ENCODE measurements at places on chromosomes 13 and 19. TPM values are rescaled to one million over a fixed set of nuclear protein-coding genes. Genes with fewer than 3 reads are reported as not detected.

DNA sequence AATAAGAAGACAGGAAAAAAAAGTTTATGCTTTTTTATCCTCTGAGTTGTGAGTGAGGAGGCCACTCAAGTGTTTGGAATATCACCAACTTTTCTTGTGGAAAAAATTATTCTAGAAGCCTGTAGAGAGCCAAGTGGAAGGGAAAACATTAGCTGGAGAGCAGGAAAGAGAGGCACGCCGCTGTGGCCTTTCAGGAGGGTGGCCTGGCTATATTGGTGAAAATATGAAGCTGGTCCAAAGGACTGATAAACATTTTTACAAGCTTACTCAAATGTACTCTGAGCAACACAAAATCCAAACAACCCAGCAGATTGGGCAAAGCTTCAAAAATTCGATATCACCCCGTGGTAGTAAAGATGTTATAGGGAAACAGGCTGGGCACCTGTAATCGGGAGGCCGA is 2.3 kb upstream of the EIF3G start:
- peak; percentile 67 for DNase-seq

GRCh38 chr19:31553112-31553845 is 204.0 kb upstream of the TSHZ3 start:
- no peak for DNase-seq

DNA sequence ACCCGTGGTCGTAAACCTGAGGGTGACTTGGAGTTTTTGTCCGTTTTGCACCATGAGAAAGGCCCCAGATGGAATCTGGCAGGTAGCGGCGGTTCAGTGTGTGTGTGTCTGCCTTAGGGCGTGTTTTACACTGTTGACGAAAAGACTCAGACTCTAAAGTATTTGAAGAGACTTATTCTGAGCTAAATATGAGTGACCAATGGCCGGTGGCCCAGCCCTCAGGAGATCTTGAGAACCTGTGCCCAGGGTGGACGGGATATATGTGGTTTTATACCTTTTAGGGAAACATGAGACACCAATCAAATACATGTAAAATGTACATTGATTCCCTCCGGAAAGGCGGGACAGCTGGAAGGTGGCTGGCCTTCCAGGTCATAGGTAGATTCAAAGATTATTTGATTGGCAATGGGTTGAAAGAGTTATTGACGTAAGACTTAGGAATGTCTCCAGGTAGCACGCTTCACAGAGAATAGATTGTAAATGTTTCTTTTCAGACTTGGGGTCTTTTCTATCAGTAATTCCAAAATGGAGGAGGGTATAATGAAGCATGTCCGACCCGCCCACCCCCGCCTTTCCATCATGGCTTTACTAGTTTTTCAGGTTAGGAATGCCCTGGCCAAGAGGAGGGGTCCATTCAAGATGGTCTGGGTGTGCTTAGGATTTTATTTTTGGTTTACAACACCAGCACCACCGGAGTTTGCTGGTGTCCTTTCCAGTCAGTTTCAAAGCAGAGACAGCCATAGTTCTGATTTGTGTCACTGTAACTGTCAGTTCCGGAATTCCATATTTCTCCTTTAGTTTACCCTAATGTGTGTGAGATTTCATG is 1.0 kb upstream of the ZNF529 start:
- DNase-seq = peak; percentile 42

DNA sequence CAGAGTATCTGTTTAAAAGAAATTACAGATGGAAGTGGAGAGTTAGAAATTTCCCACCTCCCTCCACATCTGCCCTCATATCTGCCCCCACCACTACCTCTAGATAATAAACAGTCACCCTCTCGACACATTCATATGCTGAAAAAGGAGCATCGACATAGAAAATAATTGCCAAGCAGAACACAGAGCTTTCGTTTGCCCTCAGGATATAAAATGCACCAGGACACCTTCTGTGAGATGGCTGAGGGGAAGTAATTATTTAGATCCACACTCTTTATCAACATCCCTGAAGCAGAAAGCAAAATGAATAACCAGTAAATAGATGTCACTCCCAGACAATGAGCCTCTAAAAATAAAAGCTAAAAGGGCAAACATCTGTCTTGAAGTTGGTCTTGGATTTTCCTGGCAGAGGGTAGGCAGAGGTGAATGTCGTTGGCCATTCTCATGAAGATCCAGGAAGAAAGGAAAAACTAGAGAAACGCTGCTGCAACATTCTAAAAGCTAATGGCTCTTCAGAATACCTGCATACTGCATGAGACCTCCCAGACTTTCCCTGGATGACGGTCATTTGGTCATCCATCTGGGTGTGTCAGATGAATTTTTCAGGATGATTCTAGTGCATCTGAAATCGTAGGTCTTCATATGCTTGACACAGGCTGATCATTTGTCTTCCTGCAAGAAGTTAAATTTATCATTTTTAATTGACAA is 527.5 kb downstream of the RFC3 start:
- no peak for DNase-seq

DNA sequence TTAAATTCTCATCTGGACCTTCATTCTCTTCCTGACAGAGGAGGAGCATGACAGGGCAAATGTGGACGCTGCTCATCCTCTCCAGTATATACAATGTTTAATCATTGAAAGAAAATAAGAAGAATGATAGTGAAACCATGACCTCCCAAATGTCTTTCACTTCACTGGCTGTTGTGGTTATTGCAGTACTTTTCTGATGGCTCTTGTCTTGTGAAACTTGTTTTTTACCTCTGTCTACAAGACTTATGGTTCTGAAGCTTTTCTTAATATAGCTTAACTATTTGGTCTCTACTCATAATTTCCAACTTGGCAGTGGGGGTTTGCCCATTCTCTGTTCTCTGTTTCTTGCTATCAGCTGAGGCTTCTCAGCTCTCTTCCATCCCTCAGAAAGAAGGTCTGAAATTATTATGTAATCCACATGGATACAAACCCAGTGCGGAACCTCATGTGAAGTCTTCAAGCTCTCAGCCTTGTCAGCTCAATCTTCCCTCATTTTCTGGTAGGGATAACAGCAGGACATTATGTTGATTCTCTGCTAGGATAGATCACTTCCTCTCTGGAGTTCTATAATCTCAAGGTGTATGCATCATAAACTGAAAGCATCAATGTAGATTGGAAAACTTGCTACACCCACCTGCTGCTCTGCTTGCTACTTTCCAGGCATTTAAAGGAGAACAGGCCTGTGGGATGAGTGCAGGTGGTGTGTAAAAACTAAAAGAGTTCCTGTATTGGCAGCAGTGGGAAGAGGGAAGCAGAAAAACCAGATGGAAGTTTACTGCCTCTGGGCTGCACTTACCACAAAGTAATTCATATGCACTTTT is 250.3 kb upstream of the HTR2A start:
- no peak for DNase-seq

GRCh38 chr19:45097450-45097775 is 4.4 kb downstream of the PPP1R37 start:
- no peak for DNase-seq

- DNase-seq = no peak
These were observed 310.2 kb upstream of the PCDH20 start for GRCh38 chr13:61725806-61726205.

- DNase-seq = no peak
These were observed 518.3 kb downstream of the GPC6 start for GRCh38 chr13:93744886-93745285.

The ZNF154 gene
- not detected for total RNA-seq

All from M059J (cell line).